ENCODE measurements at places on chromosomes 4 and X.

DNA sequence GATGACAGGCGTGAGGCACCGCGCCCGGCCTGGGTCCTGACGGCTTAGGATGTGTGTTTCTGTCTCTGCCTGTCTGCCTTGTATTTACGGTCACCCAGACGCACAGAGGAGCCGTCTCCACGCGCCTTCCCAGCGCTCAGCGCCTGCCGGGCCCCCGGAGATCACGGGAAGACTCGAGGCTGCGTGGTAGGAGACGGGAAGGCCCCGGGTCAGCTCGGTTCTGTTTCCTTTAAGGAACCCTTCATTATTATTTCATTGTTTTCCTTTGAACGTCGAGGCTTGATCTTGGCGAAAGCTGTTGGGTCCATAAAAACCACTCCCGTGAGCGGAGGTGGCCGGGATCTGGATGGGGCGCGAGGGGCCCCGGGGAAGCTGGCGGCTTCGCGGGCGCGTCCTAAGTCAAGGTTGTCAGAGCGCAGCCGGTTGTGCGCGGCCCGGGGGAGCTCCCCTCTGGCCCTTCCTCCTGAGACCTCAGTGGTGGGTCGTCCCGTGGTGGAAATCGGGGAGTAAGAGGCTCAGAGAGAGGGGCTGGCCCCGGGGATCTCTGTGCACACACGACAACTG, 1.3 kb downstream of the SHOX start:
- no peak for DNase-seq

DNA sequence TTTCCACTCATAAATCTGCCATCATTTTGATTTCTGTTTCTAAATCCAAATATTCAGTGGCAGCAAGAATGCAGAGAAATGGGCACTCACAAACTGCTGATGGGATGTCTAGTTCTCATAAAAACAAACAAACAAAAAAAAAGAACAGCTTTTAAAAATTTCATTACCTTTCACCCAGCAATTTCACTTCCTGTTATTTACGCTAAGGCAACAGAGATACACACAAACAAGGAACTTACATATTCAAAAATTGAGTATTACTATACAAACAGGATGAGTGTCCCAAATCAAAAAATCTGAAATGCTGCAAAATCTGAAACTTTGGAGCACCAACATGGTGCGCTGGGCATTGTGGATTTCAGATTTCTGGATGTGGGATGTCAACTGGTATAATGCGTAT, 36.4 kb downstream of the FAT1 start:
- no peak for DNase-seq

- no peak for DNase-seq
These were observed 26.4 kb downstream of the CASP6 start for GRCh38 chr4:109676886-109677285.

- no peak for DNase-seq
These were observed 126.5 kb upstream of the INTU start for GRCh38 chr4:127506283-127506682.

GRCh38 chr4:122456231-122457116, at the start of gene IL2:
Gene IL2, minus strand, starts transcription at chr4:122456725. Its CDS starts 285 bp downstream, at chr4:122456440.
- no peak for DNase-seq

DNA sequence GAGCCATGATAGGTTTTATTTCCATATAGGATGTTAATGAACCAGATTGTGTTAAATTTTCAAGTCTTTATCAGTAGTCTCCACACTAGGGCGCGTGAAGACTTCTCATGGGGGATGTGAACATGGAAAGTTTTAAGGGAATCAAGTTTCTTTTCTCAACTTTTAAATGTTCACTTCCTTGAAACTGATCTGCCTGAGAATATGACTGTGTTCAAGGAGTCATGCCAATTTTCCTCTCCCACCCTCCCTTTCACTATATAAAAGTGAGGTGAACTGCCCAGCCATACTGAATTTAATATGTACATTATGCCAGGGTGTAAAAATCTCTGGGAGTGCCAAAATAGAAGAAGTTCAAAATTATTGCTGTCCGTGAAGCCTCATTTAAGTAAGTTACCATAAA, 30.4 kb upstream of the HPGDS start:
- DNase-seq: no peak

GRCh38 chrX:132876523-132877338, 81.7 kb downstream of the HS6ST2 start:
- no peak for DNase-seq

GRCh38 chr4:77818602-77819403, at the start of gene CNOT6L:
Gene CNOT6L, minus strand, starts transcription at chr4:77819368. Its CDS starts 60 bp downstream, at chr4:77819308.
- peak; percentile 72 for DNase-seq

DNA sequence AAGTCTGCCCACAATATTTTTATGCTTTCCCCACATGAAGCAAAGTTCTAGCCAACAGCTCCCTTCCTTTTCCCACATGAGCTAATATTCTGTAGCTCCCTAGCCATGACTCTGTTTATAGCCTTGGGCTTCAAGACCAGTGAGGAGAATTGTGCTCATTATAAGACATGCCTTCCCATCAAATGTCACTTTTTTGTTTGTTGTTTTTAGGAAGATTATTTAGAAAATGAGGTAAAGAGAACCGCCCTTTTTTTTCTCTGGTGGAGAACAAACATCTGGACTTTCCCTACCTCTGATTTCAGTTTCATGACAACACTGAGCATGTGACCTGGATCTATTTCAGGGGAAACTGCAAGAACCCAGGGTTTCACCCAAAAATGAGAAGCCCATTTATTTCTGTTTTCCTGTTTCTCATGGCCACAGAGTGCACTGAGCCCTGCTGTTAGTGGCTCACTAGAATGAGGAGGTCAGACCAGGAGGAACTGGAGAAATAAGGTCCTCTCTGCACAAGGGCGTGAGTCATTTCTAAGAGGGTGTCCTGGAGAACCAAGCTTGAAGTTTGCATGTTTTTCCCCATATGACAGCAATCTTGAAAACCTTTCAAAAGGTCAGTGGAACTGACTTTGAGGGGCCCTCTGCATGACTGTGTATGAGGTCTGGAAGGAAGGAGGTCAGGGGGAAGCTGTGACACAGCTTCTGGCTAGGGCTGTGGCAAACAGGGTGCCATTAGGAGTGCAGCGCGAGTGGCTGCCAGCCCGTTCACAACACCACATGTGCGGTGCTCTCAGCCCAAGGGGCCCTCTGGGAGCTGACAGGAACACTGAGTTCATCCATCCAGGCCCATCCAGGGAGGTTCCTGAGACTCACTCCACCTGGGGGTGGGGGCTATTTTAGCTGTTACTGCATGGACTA, 55.2 kb downstream of the CHST7 start:
- no peak for DNase-seq

- DNase-seq: peak; percentile 83
These were observed 128.0 kb downstream of the AFAP1 start for GRCh38 chr4:7811536-7812191.

DNA sequence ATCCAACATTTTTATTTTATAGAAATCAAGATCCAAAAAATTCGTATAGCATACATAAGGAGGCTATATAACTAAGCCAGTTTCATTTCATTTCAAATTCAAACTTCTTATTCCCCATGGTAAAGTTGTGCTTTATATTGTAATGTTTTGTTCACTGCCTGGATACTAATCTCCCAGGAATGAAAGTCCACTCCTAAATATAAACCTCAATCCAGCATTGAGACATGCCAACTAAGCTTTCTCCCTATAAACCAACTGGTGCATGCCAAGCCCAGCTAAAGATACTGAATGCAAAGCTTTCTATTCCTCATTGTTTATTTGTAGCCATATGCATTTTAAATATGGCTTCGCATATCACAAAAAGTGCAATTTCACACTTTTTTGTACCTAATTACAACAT, 63.8 kb upstream of the INPP4B start:
- no peak for DNase-seq

GRCh38 chr4:139684351-139684750, 18.7 kb downstream of the MGST2 start:
- DNase-seq: peak; percentile 56

DNA sequence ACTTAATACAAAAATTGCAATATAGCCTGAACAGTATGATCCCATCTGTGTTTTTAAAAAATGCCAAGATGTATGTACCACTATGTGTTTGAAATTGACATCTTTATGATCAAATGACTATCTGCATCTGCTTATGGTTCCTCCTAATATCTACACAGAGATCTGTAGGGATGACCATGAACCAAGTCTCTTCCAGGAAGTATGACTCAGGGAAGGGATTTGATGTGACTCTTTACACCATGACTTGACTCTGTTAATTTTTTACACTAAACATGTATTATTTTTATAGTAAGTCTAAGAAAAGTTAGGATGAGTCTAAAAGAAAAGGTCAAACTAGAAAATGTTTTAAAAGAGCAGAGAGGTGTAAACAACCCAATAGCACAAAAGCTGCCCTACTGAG, 164.0 kb downstream of the SH3KBP1 start:
- peak; percentile 2 for DNase-seq

GRCh38 chr4:138292321-138292720, 50.2 kb upstream of the SLC7A11 start:
- no peak for DNase-seq

GRCh38 chr4:13399257-13399656, 84.9 kb downstream of the RAB28 start:
- DNase-seq: peak; percentile 12

GRCh38 chr4:113869743-113870375, 108.3 kb upstream of the CAMK2D start:
- DNase-seq: peak; percentile 25

GRCh38 chrX:586351-586750, 44.2 kb upstream of the SHOX start:
- DNase-seq: no peak

DNA sequence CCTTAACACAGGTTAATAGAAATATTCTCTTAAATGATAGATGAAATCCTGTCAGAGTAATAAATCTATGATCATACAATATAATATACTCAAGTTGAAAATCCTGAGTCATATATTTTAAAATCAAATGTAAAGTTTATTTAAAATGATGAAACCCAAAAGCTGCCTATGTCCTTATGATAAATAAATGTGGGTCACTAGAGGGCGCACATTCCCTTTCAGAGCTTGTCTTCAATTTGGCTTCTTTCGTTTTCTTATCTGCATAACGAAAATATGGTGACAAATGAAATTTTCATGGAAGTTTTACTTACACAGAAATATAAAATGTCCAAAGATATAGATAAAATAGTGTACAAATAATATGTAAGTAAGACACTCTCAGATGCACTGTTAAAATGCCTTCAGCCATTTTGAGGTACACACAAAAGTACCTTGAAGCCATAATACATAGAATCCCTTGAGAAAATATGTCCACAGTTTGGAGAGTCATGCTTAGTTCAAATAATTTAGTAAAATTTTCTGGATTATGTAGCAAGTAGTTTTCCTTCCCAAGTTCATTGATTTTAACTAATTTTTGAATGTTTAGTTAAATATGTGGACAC, 680.4 kb downstream of the DMD start:
- DNase-seq: peak; percentile 17

- peak; percentile 35 for DNase-seq
These were observed at the start of gene UNC5C for GRCh38 chr4:95548738-95549245. Gene UNC5C, minus strand, starts transcription at chr4:95548973.

GRCh38 chr4:95676190-95676589, 127.4 kb upstream of the UNC5C start:
- no peak for DNase-seq

- DNase-seq: no peak
These were observed 278.1 kb upstream of the TET2 start for GRCh38 chr4:104868533-104868932.

- DNase-seq: no peak
These were observed 83.0 kb upstream of the DCLK2 start for GRCh38 chr4:149995134-149995756.

- no peak for DNase-seq
These were observed 4.9 kb upstream of the TXK start for GRCh38 chr4:48138936-48139335.

DNA sequence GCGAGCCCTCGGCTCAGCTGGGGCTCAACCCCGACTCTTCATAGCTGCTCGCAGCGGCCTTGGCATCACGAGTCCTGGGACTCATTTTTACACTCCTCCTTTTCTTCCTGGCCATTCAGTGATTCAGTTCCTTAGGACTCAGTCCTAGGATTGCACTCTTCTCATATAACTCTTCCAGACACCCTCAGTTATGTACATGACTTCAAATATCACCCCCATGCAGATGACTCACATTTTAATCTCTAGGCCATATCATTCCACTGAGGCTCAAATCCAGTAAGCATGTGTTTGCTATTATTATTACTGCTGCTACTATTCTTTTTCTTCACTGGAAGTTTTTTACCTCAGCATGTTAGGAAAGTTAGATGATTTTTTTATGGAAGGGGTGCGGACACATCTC, 14.4 kb downstream of the ITGB1BP2 start:
- DNase-seq: peak; percentile 78

GRCh38 chr4:109981936-109982335, 69.3 kb downstream of the EGF start:
- DNase-seq: no peak

DNA sequence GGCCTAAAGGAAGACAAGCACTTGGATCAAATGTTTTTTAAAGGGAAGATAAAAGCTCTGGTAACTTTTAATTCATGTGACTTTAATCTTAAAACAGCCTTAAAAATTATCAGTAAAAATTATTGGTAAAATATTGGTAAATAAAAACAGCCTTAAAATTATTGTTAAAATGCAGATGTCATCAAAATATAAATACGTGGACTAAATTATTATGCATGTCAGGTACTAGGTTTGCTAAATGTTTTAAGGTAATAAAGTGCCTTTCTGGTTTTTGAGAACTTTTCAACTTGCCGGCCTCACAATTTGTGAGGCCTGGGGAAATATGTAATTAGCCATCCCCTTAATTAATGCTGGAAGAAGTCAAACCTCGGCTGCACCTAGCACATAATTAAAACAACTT, 147.7 kb downstream of the PRR32 start:
- no peak for DNase-seq

- DNase-seq: no peak
These were observed 15.6 kb downstream of the SRPX start for GRCh38 chrX:38205039-38205438.

DNA sequence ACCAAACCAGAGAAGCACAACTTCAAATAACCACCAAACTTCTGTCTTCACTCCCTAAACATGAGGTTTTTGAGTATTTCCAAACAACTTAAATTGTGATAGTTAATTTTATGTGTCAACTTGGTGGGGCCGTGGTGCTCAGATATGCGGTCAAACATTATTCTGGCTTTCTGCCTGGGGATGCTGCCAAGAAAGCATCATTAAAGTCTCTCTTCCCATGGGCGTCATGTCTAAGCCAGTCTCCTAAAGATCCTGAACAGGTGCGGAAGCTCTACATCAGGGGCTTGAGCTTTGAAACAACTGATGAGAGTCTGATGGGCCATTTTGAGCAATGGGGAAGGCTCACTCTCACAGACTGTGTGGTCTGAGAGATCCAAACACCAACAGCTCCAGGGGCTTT, 24.1 kb upstream of the SOD3 start:
- DNase-seq: peak; percentile 66

GRCh38 chr4:158775091-158775651, 6.3 kb downstream of the FNIP2 start:
- DNase-seq: peak; percentile 44

DNA sequence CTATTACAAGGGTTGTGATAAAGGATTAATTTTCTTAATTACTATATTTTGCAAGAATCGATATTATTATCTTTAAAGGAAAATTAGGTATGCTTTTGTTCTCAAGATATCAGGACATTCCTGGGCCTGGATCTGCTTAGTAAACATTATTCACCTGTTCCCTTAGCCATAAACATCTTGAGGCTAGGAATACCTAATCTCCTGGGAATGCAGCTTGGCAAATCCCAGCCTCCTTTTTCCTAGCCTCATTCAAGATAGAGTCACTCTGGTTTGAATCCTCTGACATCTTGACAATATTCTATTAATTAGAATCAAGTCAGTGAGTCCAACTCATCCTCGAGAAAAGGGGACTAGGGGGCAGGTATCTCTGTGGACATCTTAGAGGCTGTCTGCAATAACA, 327.1 kb downstream of the STIM2 start:
- no peak for DNase-seq

Measured in fibroblast of skin of abdomen (primary cell).